ENCODE measurements at places on chromosomes 6 and 20.

- no peak for DNase-seq
Measured at GRCh38 chr6:167467793-167468431, 143.0 kb downstream of the TTLL2 start.

- DNase-seq: no peak
Measured at GRCh38 chr6:152136449-152136825, 329.0 kb downstream of the ESR1 start.

DNA sequence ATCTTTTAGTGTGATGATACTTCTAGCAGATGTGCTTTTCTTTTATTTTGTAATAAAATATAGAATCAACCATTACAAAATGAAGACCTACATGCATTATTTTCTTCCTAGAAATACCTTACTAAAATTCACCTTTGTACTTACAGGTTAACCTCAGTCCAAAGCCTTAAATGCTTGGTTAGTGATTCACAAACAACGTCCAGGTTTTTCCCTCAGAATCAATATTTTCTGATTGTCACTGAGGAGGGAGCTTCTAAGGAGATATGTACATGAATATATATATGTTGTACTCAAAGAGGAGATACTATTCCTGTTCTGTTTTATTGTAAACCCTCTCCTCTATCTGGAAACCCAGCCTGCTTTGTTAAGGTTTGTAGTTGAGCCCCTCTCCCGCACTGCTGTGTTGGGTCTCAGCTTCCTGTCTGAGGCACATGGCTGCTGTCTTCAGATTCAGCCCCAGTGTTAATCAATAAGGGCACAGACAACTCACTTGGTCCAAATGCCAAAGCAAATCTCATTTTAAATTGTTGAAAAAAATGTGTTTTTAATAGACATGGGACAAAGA is 33.9 kb upstream of the HS3ST5 start:
- no peak for DNase-seq

DNA sequence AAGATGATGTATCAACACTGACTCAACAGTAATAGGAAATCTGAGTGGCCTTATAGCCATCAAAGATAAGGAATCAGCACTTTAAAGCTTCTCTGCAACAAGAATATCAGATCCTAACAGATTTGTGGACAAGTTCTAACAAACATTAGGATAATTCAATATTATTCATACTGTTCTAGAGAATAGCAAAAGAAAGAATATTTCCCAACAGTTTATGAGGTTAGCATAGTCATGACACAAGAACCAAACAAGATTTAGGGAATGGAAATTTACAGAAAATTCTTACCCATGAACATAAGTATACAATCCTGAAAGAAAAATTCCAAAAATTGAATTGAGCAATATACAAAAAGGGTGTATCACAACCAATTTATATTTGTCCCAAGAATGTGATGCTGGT is 64.3 kb upstream of the BTBD3 start:
- DNase-seq: no peak

GRCh38 chr6:153028963-153029362 is 26.5 kb upstream of the MTRF1L start:
- DNase-seq: no peak

DNA sequence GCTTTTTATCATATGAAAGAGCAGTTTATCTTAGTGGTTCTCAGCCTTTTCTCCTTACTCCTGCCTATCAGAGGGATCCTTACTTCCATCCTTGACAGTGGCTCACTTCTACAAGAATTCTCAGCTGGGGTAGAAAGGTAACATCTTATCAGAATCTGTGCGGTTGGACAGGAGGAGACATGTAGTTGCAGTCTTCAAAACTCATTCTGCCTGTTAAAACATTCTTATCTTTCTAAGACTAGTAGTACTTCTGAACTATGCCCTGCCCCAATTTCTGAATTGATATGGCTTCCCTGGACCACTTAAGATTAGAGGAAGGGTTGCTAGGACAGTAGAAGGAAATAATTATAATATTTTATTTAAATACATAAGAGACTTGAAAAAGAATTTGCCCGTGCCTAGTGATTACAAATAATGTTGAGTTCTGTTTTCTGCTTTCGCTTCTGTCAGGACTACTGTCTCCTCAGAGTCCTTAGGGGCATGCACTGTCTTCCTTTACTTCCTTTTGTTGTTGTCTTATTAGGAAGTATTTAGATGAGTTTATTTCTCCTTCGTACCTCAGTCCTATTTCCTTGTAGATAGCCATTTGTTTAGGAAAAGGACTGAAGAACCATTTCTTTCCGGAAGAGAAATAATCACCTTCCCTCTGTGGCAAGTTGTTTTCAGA is 24.9 kb downstream of the BLTP3A start:
- DNase-seq: no peak

DNA sequence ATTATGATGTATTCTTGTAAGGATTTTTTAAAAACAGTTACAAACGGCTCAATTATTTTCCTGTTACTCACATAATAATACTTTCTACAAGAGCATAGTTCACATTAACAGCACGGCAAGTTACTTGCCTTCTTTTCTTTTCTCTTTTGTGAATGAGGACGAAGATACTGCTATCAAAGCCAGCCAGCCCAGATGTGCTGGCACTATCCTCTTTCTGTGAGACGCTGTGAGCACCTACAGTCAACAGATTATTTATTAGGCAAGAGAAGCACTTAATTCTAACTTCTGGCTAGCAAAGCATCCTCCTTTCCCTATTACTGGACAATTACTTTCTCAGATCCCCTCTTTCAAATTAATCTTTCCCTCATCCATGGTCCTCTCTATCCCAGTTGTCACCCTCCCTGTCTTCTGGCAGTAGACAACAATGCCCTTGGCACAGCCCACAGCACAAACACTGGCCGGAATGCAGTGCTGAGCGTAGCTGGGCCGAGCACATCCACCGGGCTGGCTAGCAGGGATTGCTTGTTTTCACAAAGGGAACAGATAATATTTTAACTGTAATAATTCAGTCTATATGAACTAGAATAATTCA is 262.1 kb downstream of the FOXC1 start:
- no peak for DNase-seq

- DNase-seq: no peak
Measured at GRCh38 chr6:144033816-144034735, 26.0 kb upstream of the PLAGL1 start.

DNA sequence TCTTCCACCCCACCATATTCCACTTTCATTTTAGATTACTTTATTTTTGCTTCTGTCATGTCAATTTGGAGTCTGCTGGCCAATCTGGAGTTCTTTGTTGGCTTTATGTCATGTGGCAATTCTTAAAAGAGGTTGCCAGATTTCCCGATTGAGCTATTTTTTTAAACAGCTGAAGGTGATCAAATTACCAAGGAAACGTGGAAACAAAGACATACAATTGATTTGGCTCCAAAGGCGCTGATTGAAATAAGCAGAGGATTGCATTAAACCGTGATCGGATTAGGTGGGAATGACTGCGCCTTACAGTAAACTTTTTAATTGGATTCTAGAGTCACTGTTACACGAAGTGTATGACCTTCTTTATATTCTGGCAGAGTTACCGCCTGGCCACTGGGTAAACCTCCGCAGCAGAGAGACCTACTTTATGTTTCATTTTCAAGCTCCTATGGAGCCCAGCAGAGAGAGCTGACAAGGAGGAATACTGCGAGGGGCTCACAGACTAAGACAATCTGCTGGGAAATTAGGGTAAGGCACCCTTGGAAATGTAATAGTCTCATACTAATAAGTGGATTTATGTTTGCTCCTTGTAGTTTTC is 37.9 kb downstream of the SIM1 start:
- DNase-seq: no peak

- no peak for DNase-seq
Measured at GRCh38 chr6:5851261-5851757, 155.4 kb downstream of the NRN1 start.

DNA sequence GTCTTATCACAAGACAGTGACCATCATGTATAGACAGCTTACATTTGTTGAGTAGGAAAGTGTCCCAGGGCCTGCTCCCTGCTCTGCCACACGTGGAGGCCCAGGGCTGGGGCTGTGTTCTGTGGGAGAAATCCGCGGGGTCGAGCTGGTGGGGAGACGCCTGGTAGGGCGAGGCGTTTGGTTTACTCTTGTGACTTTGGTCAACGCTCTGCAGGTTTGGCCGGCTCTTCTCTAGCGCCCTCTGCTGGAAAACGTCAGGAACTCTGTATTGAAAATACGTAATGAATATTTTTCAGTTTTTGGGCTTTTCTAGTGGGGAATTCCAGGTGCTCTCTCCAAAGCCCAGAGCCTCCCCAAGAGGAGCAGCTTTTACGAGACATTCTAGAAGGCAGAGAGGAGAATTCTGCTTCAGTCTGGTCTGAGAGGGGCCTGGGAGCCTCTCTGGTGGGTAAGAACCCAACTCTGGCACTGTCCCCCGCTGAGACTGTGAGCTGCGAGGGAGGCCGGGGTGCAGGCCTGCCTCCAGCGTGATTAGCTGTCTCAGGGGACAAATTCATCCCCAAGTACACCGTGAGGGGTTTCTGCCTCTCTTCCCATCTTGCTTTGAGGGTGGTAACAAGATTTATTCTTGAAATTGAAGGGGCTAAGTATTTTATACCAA is 112.6 kb upstream of the RALGAPA2 start:
- peak; percentile 18 for DNase-seq

Data from foreskin melanocyte (primary cell).